ENCODE measurements at places on chromosomes 16 and 17.

- DNase-seq = no peak
Observed at GRCh38 chr17:42848093-42848492, 2.9 kb upstream of the AOC3 start.

- no peak for DNase-seq
Observed at GRCh38 chr17:57439651-57440050, 183.3 kb downstream of the MSI2 start.

GRCh38 chr17:29138971-29139691 is 41.1 kb downstream of the MYO18A start:
- no peak for DNase-seq

- no peak for DNase-seq
Observed at GRCh38 chr16:31286421-31287032, 26.8 kb downstream of the ITGAM start.

All from NCI-H1417 treated with DMSO at 0.1 percent for 48 hours (cell line).